ENCODE measurements at places on chromosomes 16 and 17.

- DNase-seq, result no peak
These were observed 22.6 kb downstream of the SLC5A10 start for GRCh38 chr17:18974407-18975149.

DNA sequence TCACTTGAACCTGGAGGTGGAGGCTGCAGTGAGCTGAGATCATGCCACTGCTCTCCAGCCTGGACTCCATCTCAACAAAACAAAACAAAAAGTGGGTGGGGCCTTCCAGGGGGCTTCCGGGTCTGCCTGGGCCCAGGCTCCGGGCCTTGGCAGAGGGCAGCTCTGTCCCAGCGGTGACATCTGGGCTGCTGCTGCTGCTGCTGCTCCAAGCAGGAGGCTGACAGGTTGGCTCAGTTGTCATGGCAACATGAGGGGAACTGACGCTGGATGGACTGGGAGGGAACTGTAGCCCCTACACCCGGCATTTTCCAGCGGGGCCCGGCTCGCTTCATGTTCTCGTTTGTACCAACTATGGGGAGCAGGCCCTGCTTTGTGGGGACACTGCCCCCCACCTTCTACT is 4.0 kb downstream of the BAIAP3 start:
- no peak for DNase-seq

DNA sequence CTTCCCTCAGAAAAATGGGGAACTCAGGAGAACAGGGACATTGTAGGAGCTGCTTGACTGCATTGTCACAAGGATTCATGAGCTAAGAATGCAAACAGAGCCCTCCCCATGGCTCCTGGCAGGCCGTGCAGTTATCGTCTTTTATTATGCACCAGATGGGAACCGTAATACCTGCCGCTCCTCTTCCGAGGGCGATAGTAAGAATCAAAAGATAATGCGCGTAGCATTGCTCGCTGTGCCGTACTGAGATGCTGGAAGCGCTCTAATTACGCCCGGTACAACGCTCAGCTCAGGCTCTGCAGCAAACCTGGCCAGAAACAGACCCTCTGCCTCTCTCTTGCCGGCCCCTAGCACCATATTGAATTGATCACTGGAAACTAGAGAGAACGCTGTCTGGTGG is 87.1 kb upstream of the PLCG2 start:
- DNase-seq, result no peak

GRCh38 chr17:47889734-47890529 is 6.1 kb upstream of the SP2 start:
- peak; percentile 69 for DNase-seq

- no peak for DNase-seq
These were observed 32.5 kb downstream of the MARF1 start for GRCh38 chr16:15610369-15610871.

- DNase-seq, result no peak
These were observed 10.9 kb upstream of the RAB11FIP3 start for GRCh38 chr16:414395-415169.

DNA sequence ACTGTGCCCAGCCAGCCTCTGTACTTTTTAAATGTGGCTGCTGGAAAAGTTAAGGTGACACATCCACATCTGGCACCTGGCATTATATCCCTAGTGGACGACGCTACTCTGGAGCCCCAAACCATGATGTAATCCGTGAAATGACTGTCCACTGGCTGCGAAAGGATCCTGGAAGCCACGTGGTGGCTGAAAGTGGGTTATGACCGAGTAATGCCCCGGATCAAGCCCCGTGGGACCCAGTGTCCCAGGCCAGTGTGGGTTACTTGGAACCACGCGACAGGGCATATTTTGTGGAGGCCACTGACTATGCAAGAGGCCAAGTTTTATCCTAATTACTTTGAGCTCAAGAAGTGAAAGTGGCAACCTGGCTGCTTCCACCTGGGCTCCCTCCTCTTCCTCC is 79.6 kb downstream of the PGS1 start:
- no peak for DNase-seq

DNA sequence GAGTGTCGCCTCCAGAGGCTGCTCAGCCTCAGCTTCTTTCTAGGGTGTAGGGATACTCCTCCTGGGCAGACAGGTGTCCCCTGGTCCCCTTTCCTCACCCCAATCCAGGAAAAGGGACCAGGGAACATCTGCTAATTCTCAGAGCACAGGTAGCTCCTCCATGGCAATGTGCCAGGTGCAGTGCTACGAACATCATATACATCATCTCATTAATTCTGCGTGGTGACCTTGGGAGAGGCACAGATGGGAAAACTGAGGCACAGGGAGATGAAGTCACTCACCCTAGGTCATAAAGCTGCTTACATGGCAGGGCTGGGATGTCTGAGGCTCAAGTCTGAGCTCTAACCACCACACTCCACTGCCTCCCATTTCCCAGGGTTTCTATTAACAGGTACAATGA is 11.7 kb downstream of the HDAC5 start:
- DNase-seq, result no peak

GRCh38 chr16:82954224-82954929 is 327.6 kb downstream of the CDH13 start:
- DNase-seq, result peak; percentile 18

GRCh38 chr17:57295526-57296023 is 39.3 kb downstream of the MSI2 start:
- DNase-seq, result peak; percentile 26
